ENCODE measurements at places on chromosomes 13 and 19.

DNA sequence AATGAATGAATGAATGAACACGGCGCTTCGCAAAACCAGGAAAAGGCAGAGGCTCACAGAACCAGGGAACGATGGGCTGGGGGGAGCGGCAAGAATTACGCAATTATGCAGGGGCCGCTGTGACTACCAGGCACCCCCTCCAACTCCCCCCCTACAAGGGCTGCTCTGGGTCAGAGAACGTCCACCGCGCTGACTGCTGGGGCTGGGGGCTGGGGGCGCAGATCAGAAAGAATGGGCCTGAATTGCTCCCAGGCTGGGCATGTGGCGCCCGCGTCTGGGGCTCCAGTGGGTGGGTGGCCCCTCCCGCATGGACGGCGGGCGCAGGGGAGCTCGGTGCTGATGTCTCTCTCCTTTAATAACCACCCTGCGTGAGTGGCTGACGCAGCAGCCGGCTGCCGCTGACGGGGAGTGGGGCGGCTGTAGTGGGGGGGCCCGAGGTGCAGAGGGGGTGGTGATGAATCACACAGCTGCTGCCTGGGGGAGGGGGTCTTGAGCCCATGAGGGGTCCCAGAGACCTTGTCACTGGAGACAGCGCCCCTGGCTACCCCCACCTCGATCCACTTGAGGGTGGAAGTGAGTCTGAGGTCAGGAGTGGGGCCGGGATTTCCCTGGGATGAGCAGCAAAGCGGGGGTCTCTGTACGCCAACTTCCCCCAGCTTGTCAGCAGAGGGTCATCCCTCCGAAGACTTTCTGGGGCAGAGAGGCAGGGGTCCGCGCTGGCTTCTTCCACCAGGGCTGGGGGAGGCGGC lies 1.5 kb upstream of the CIRBP start:
- peak overlapping the region; percentile 33 for H3K4me3 ChIP-seq
- H3K36me3 ChIP-seq = peaks cover 20% of the 10 kb centered on the region
- DNase-seq = no peak
- H3K27me3 ChIP-seq = no peaks in the 10 kb centered on the region

GRCh38 chr13:105412171-105412570 lies 1123.3 kb downstream of the EFNB2 start:
- H3K4me1 ChIP-seq = no peaks in the 10 kb centered on the region
- no peak overlapping the region for H3K4me3 ChIP-seq
- H3K27ac ChIP-seq = no peak overlapping the region
- H3K27me3 ChIP-seq = no peaks in the 10 kb centered on the region
- no peak for DNase-seq

DNA sequence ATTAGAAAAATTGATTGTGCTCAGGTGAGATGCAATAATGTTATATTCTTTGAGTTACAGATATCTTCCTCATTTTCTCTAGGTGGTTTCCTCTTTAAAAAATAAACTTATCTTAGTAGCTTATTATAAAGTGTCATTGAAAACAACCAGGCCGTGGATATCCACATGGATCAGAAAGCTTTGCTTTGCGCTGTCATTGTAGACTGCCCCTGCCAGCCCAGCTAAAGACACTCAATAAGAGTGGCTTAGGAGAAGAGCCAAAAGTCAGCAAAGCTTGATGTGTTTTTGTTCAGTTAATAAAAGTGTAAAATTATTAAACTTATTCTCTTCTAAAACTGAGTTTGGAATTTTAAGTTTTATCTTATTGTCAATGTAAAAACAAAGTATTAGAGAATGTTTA lies 34.4 kb downstream of the TPP2 start:
- no peaks in the 10 kb centered on the region for H3K27me3 ChIP-seq
- no peaks in the 10 kb centered on the region for H3K4me1 ChIP-seq
- H3K36me3 ChIP-seq = peaks cover 42% of the 10 kb centered on the region
- H3K4me3 ChIP-seq = no peak overlapping the region
- no peak overlapping the region for H3K27ac ChIP-seq

DNA sequence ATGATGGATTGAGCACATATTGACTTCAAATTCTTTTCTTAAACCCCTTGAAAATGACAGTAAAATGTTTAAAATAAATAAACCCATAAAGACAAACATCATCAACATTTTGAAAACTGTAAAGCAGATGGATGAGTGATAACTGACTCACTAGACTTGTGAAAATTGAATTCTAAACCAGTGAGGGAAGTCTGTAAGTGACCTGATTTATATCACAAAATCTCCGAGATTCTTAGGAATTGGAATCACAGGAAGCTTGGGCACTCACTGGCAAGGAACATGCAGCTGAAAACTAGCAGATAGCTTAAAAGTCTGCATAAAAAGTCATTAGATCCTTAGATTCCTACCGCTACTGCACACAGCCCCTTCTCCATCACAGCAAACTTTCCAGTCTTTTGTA lies 51.3 kb upstream of the TSC22D1 start:
- H3K4me1 ChIP-seq = no peaks in the 10 kb centered on the region
- no peaks in the 10 kb centered on the region for H3K27me3 ChIP-seq
- no peak overlapping the region for H3K4me3 ChIP-seq
- no peaks in the 10 kb centered on the region for H3K36me3 ChIP-seq

DNA sequence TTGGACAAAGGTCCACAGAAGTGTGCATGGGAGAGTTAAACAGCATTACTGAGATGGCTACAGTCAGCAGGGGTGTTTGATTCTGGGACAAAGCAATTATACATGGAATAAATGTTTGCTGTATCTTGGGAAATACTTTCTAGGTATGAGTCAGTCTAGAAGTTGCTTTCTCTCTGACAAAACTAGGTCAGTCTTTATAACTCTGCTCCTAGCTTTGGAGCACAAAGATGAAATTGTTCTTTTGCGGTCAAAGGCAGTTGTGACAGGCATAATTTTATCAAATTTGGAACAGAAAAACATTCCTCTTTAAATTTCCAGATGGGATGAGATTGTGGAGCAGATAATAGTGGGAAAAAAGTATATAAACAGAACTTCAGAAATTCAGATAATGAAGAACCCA lies 1045.4 kb upstream of the MIR17HG start:
- no peaks in the 10 kb centered on the region for H3K36me3 ChIP-seq
- no peaks in the 10 kb centered on the region for H3K27me3 ChIP-seq
- no peak for DNase-seq
- H3K27ac ChIP-seq = no peak overlapping the region

All from H1 (cell line).